Sciatic nerve (tissue), 2 donors: ENCODE measurements at places on chromosomes 2 and 18. TPM values are rescaled to one million over a fixed set of nuclear protein-coding genes. Genes with fewer than 3 reads are reported as not detected.

The ANKRD62 gene
- not detected for total RNA-seq

The CAPG gene
- 60.7 TPM for total RNA-seq

The SLC4A3 gene
- total RNA-seq = 6.7 TPM

The RBKS gene
- 4.8 TPM for total RNA-seq

The INO80D gene
- 36.3 TPM for total RNA-seq

The RIT2 gene
- not detected for total RNA-seq

The RBM45 gene
- total RNA-seq = 14.7 TPM

The ARHGAP15 gene
- 119 TPM for total RNA-seq

The MBD1 gene
- 63.9 TPM for total RNA-seq

The MC4R gene
- not detected for total RNA-seq

The CPS1 gene
- 6.9 TPM for total RNA-seq

The TEX44 gene
- not detected for total RNA-seq

The ZNF396 gene
- total RNA-seq = 4.1 TPM

The DSG1 gene
- total RNA-seq = 0.04 TPM

The KHK gene
- 7.1 TPM for total RNA-seq

The CYBRD1 gene
- total RNA-seq = 280 TPM

The KIAA2012 gene
- total RNA-seq = not detected

The SCYGR4 gene
- not detected for total RNA-seq
